Left kidney (tissue), 8 donors: ENCODE measurements at places on chromosomes 12 and 14. TPM values are rescaled to one million over a fixed set of nuclear protein-coding genes. Genes with fewer than 3 reads are reported as not detected.

GRCh38 chr12:124213666-124214347, 81.1 kb upstream of the RFLNA start:
- no peak for DNase-seq

DNA sequence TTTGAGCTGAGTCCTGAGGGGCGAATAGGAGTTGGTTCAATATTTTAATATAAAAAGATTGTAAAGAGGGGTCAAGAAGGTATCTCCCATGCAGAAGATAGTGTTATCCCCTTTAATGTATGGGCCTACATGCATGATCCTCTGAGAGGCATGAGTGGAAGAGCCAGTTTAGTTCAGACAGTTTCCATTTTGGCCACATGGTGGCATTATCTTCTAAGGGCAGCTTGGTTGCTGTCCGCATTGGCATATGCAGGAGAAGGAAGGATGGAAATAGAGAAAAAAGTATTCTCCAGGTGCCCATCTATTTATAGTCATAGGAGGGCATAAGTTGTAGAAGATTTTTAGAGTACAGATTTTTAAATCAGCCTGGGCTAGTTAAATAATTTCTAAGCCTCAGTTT, 5.4 kb downstream of the SAMD4A start:
- no peak for DNase-seq

The SIX6 gene
- polyA plus RNA-seq, result not detected

GRCh38 chr12:50218386-50218785, 51.2 kb upstream of the CERS5 start:
- no peak for DNase-seq

GRCh38 chr12:115213538-115214016, 529.6 kb upstream of the TBX3 start:
- no peak for DNase-seq

GRCh38 chr12:43675048-43675904, 83.3 kb downstream of the PUS7L start:
- no peak for DNase-seq

The RNASE7 gene
- polyA plus RNA-seq, result 0.55 TPM

DNA sequence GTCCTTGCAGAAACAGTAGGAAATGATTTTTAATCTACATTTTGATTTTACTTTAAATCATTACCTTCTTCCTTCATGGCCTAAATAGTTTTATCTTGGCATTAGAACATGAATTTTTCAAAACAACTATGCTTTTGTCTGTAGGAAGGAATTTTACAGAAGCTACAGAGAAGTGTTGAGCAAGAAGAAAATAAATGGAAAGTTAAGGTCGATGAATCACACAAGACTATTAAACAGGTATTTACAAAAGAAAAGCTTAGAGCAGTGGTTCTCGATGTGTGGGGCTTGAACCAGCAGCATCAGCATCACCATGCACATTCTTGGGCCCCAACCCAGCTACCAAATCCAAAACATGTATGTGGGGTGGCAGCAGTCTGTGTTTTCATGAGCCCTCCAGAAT, 91.6 kb downstream of the KTN1 start:
- DNase-seq, result no peak

- DNase-seq, result no peak
These were observed 71.7 kb upstream of the ANO2 start for GRCh38 chr12:6016756-6017155.

DNA sequence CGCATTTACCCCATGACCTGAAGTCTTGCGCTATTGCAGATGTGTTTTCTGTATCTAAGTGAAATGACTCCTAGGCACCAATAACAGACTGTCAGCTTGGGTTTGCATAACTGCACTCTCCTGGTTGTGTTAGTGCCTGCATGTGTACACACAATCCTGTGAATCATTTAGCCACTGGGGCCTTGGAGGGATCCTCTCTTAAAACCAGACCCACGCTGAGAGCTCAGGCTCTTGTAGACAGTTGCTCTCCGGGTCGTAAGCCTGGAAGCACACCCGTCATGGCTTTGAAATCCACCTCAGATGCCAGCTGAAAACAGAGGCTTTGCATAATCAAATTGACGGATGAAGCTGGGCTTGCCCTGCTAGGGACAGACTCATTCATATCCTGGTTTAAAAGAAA, 79.2 kb upstream of the RBM19 start:
- no peak for DNase-seq

GRCh38 chr12:96354326-96354725, 45.9 kb downstream of the CDK17 start:
- no peak for DNase-seq

GRCh38 chr12:43760396-43760795, 1.6 kb downstream of the IRAK4 start:
- DNase-seq, result no peak

- no peak for DNase-seq
These were observed 33.5 kb downstream of the JDP2 start for GRCh38 chr14:75461303-75461702.

- DNase-seq, result no peak
These were observed 508.2 kb upstream of the ATP2B1 start for GRCh38 chr12:90216815-90217214.

The EXOC3L4 gene
- polyA plus RNA-seq, result 3.0 TPM

The ZDHHC22 gene
- polyA plus RNA-seq, result 0.57 TPM

The ALG10B gene
- 15.7 TPM for polyA plus RNA-seq
